ENCODE measurements at places on chromosomes 12 and 14.

GRCh38 chr12:1657688-1658087, 28.7 kb downstream of the WNT5B start:
- DNase-seq: no peak

DNA sequence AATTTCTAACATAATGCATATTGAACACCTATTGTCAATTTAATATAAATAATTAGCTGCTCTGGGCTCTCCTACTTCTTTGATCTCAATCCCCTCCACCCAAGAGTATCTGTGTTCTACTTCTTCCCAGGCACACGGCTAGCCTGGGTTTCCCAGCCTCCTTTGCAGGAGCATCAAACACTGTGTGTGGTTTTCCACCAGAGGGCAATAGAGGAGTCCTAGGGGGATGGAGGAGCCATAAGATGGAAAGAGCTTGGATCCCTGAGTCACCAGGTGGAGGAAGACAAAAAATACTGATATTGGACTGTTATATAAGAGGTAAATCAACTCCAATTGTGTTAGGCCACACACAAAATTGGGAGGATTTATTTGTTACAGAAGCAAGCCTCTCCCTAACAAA, 333.7 kb downstream of the GLT1D1 start:
- no peak for DNase-seq

DNA sequence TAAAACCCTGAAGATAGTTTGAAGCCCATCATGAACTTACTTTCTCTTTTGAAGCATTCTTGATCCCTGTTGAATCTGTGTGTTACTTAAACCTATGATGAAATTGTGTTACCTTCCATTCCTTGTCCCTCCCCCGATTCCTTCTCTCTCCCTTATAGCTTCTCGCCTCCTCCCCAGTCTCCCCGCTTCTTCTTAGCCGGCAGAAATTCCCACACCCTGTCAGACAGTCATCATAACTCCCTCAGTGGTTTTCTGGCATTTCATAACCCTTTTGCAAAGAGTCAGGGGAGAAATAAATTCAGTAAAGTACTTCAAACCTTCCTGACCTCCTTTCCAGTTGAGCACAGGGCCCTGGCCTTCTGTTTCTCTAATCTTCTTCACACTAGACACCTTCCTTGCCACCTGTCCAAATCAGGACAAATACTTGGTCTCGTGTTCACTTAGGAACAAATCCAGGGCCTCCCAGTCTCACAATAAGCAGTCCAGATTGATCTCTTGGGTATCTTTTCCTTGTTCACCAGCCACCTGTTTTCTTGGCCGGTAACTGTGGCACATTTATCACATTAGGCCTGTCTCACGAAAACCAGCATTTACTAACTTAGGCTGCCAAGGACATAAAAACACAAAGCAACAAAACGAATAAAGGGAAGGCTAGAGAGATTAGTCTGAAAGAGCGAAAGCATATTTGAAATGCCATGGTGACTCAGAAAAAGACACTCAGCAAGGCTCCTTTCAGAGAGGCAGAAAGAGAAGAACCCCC, 355.9 kb downstream of the TMTC2 start:
- DNase-seq: no peak

DNA sequence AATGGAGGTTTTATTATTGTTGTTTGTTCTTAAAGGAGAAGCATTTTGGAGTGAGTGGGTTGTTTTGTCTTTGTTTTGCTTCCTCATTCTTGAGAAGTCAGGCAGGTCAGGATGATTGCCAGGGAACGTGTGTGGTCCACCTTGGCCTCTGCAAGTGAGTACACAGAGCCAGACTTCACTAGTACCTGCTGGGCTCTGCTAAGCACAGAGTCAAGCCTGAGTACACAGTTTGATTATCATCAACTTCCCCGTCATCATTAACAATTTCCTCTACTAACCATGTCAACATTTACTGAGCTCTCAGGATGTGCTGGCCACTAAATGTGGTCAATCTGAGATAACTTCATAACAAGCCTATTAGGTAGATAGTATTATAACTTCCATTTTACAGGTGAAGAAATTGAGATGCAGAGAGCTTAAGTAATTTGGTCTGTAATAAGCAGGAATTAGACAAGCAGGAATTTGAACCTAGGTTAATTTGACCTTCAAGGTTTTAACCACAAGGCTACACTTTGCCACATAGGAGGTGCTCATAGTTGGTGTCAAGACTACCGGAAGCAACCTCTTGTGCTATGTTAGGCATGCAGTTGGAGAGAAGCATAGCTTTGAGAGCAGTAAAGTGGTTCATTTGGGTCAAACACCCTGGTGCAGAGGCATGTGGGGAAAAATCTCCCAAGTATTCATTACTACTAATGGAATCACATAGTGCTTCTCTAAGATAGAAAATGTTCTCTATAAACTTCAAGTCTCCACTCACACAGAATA, 178.3 kb downstream of the NUAK1 start:
- no peak for DNase-seq

DNA sequence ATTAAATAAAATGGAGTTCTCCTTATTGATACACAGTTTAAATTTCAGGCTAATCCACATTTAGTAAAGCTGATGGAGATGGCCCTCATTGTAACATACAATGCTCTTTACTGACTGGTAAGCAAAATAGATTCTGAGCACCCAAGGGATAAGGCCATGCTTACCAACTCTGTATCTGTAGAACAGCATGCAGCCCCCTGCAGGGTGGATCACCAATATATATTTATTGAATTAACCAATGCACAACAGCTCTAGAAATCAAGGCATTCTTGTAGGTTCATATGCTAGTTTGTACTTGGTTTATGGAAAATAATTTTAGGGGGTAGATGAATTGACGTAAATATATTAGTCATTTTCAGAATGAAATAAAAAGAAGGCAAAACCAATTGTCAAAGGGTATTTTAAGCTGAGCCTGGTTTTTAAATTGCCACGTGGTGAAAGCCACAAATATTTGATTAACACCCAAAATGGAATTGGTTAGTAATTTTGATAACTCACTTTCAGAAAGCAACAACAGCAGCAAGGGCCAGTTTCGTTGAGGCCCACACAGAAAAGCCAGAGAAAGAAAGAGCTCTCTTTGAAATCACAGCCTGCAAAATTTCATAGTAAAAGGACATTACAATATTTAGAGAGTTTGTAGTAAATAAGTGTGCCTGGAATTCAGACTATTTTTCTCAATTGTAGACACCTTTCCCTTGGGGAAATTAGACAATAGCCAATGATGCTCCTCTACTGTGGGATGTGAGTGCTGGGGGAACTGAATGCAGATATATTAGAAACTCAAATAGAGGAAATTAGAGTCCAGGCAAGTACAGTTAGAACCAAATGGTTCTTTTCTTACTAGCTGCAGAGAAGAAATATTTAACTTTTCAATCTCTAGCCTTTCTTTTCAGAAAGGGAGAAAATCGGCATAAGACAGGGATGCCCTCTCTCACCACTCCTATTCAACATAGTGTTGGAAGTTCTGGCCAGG, 216.2 kb upstream of the ABCD2 start:
- DNase-seq: no peak

DNA sequence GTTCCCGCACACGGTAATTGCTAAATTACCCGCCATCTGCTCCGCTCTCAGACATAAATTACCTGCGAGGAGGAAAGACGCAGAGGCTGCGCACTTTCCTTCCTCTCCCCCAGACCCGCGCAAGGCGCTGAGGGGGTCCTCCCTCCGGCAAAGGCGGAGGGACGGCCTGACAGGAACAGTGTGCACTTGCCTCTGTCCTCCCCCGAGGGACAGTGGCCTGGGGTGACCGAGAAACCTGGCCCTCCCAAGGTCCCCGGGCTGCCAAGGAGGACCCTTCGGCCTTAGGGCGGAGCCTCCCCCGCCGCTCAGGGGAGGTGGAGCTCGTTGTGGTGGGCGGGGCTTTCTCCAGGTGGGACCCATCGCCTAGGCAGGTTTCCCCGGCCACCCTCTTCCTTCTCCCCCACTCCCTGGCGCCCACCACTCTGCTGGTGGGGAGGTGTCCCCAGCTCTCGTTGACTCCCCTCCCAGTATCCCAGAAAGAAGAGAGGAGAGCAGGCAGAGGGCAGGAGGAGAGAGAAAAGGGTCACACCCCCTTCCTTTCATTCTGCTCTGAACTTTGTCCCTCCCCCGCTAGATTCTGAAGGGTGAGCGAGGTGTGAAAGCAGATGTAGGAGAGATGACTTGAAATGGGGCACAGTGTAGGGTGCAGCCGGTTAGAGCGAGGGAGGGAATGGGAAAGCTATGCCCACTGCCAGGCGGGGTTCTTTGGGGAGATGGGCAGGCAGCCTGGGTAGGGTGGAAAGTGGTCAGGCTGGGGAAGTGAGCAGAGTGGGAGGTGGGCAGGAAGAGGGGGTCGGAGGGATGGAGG, 11.4 kb upstream of the CALCOCO1 start:
- no peak for DNase-seq

All from hepatic stellate cell (primary cell).